Endodermal cell (in vitro differentiated cells): ENCODE measurements at places on chromosomes 6 and 20.

DNA sequence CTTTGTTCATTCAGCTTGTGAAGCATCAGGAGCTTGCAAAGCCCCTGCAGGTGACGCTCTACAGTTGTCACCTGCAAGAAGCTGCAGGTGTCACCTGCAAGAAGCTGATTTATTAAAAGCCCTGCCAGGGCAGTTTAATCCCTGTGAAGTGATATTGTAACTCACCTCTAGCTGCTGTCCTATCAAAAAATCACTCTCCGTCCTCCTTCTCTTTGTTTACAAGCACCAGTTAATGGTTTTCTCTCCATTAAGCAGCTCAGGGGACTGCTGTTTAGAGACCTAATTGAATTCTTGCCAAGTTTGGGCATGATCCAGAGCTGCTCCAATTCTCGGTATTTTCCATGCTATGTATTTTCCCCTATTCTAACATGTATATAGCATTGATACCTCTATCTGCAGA is 345.9 kb downstream of the ARHGAP18 start:
- DNase-seq = no peak

DNA sequence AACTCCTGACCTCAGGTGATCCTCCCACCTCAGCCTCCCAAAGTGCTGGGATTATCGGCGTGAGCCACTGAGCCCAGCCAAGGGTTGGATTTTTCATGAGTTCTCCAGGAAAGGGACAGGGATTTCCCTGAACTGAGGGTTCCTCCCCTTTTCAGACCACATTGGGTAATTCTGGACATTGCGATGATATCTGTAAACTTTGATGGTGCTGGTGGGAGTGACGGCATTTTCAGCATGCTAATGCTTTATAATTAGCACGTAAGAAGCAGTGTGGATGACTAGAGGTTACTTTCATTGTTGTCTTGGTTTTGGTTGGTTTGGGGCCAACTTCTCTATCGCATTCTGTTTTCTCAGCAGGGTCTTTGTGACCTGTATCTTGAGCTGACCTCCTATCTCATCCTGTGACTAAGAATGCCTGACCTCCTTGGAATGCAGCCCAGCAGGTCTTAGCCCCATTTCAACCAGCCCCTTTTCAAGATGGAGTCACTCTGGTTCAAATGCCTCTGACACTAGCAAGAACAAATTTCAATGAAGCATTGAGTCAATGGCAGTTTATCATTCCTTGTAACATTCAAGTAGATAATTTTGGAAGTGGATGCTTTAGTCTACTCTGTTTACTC is 156.5 kb downstream of the TTLL2 start:
- peak; percentile 62 for DNase-seq

GRCh38 chr6:48184648-48185047 is 73.7 kb upstream of the PTCHD4 start:
- DNase-seq = no peak

- no peak for DNase-seq
Measured at GRCh38 chr6:29678114-29678513, 2.8 kb downstream of the ZFP57 start.

GRCh38 chr20:37408302-37409193 is 62.6 kb downstream of the SRC start:
- peak; percentile 47 for DNase-seq

- DNase-seq = peak; percentile 72
Measured at GRCh38 chr6:104955491-104955890, 1.4 kb upstream of the LIN28B start.

DNA sequence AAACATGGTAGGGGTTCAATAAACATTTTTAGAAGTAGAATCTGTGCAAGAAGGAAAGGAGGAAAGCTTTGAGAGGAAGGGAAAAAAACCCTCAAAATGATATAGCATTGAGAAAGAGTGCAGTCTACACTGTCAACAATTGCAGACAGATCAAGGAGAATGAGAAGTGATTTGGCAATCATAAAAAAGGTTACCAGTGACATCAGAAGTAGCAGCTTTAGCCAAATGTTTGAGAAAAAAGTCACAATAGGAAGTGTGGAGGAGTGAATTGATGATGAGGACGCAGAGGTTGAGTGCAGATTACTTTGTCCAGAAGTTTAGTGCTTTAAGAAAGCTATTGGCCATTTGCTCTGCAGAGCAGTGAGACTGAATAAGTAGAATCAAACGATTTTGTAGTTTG is 155.0 kb downstream of the GJA1 start:
- DNase-seq = no peak

GRCh38 chr20:37643400-37643799 is 50.4 kb upstream of the CTNNBL1 start:
- DNase-seq = no peak

- DNase-seq = peak; percentile 64
Measured at GRCh38 chr6:1616701-1617463, 7.2 kb downstream of the FOXC1 start.

- peak; percentile 28 for DNase-seq
Measured at GRCh38 chr6:159093609-159094443, 49.0 kb upstream of the TAGAP start.

DNA sequence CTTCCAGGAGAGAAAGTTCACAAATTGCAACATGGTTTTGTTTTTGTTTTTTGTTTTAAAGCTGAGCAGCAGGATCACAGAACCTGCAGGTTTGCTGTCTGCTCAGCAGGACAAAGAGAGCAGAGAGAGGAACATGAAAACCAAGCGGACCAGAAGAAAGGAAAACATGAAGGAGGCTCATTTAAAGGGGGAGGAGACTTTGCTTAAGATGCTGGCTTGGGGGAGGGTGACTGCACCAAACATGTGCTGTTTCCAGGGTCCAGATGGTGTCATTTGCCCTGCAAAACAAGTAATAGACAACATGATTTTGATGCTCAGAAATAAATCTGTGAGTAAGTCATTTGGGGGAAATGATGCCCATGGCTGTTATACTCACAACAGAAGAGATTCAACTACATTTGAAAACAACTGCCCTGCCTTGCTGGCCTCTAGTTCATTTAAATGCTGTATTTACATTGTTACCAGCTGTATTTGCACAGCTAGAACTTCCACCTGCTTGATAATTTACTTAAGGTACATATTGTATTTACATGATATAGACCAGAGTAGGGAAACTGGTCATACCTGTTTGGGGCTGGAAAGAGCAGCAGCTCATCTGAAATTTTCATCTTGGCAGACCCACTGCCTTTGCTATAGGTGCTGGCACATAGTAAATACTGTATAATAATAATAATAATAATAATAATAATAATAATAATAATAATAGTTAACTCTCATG is 32.2 kb upstream of the CHD6 start:
- DNase-seq = no peak

DNA sequence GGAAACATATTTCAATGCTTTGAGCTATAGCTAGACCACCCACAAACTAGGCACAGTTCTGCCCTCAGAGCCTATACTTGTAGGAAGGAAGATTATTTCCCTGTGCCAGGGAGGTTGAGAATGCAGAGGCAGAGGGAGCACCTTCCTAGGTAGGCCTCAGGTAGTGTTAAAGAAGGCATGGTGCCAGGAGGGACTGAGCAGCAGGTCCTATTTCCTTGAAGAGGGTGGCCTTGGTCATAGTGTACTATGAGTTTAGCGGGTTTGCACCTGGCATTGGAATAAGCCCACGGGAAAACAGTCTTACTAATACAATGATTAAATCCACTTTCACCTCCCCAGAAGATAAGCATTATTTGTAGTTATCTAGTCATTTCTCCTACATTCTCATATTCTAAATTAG is 375.4 kb downstream of the CDKAL1 start:
- no peak for DNase-seq

DNA sequence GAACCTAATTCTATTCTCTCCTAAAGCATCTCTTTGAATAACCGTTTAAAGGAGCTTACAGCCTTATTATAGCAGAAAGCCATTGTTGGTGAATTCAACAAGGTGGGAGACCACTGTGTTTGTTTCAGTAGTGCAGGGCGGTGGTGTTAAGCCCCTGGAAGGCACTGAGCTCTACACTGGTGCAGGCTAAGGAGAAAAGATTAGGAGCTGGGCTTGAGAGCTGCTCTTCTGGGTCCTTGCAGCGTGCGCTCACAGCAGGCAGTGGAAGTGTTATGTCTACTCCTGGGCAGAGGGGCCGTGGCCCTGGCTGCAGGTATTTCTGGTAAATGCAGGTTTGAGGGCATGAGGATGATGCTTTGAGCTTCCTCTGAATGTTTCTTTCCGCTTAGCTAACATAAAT is 361.2 kb downstream of the RNF144B start:
- DNase-seq = peak; percentile 59

GRCh38 chr6:14596410-14596809 is 478.8 kb downstream of the CD83 start:
- DNase-seq = peak; percentile 59

GRCh38 chr6:165804331-165805066 is 141.5 kb upstream of the PDE10A start:
- DNase-seq = peak; percentile 75

- peak; percentile 61 for DNase-seq
Measured at GRCh38 chr6:24445704-24446103, 43.0 kb downstream of the MRS2 start.

DNA sequence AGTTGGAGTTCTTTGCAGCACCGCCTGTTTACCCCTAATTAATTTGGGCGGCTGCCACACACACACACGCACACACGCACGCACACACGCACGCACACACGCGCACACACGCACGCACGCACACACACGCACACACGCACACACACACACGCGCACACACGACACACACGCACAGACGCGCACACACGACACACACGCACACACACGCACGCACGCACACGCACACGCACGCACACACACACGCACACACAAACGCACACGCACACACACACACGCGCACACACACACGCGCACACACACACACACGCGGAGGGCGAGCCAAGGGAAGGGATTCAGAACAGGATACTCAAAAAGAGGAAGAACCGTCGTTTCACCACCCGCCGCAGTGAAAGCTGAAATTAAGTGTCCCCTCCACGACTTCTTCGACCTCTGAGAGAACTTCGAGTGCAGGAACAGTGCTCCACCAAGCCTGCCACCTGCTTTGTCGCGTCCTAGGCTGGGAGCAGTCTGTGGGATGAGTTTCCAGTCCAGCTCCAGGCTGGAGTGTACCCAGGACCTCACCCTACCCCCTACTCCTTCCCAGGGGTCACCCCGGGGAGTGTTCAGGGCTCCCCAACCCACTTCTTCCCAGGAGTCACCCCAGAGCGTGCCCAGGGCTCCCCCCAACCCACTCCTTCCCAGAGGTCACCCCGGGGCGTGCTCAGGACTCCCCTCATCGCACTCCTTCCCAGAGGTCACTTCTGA is 1.1 kb downstream of the RNASET2 start:
- peak; percentile 64 for DNase-seq

DNA sequence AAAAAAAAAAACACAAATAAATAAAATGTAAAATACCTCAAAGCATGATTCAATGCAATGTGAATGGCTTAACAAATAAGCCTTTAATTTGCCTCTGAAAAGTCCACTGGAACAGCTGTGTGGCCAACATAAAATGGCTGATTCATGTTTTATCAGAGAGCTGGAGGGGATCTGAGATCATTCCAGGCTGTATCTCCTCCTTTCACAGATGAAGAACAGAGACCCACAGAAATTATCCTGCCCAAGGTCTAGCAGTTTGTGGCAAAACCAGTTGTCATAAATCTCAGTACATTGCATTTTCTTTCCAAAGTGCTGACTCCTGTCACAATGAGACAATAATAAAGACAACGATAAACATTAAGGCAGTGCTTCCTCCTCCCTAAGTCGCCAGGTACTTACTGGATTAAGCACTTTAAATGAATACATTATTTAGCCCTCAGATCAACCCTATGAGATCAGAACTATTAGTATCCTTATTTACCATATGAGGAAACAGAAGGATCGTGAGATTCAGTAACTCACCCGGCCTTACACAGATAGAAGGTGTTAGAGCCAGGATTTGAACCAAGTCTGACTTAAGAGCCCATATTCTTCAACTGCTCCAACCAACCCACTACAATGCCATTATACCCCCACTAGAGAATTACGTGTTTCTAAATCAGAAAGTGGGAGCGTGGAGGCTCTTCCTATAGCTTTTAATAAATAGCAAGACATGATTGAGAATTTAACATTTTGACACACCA is 118.3 kb downstream of the KIF13A start:
- DNase-seq = no peak

DNA sequence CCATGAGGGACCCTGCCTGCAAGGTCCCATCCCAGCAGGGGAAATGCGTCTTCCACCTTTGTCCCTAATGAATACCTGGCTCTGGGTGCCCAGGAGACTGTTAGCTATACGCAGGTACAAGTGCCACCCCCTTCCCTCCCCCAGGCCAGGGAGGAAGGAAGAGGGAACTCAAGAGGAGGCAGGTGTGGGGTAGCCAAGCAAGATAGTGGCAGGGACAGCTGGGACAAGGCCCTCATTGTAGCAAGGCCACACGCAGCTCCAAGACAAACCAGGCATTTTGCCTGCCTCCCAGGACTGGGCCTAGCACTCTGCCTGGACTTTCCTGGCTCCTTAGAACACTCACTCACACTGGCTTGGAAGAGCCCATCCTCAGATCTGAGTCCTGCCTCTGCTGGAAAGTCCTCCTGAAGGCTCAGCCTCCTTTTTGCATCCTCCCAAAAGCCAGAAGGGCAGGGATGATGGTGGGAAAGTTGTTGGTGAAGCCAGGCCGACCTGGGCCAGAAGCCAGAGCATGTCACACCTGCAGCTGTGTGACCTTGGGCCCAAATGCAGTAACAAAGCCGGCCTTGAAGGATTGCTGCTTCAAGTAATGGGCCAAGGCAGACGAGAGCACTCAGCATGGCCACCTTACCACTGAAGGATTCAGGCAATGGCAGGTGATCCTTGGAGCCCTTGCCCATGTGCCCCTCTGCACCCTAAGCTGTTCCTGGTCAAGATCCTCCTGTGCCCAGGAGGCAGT is 27.7 kb downstream of the SNPH start:
- no peak for DNase-seq

DNA sequence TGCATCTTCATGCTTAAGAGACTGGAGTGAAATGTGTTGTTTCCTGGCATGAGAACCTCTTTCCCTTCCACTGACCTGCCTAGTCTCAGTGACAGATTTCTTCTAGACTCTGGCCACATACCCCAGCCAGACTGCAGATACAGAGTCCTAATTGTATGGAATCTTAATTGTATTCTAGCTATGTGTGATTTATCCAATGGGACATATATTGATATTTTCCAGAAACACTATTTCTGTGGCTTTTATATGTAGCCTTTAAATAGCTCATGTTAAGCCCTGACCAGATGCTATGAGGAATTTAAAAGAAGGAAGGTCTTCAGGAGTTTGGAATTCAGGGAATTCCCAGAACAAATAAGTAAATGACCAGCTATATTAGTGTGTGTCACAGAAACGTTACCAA is 99.0 kb downstream of the FIG4 start:
- no peak for DNase-seq

DNA sequence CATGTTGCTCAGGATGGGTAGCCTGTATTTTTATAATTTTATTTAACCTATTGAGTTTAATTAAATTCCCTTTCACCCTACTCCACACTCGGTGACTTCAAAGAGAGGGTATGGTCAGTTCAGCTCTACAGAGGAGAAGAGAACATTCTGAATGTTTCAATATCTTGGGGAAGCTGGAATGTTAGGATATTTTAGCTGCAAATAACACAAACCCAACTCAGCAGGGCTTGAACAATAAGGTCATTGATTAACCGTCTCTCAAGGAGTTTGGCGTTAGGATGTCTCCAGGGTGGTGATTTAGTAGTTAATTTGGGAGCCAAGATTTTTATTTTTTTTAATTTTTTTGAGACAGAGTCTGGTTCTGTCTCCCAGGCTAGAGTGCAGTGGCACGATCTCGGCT is 143.6 kb upstream of the SALL4 start:
- no peak for DNase-seq
